ENCODE measurements at places on chromosomes 5 and 9.

- no peak for DNase-seq
These were observed 1.2 kb downstream of the GRIN3A start for GRCh38 chr9:101737165-101737704.

DNA sequence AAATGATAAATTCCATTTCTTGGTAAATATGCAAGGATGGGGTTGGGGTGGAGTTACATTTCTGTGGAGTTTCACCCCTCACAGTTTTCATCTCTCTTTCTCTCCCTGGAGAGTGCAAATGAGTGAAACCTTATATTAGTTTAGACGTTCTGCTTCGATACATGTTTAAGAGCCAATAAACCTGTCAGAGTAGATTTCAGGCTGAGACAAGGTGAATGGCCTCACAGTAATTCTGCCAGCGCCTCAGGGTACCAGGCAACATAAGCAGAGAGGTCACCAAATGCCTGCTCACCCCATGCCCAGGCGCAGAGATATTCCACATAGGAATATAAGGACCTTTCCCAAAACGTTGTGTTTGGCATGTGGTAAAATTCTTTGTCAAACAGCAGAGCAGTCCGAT is 154.9 kb upstream of the VLDLR start:
- DNase-seq = no peak

DNA sequence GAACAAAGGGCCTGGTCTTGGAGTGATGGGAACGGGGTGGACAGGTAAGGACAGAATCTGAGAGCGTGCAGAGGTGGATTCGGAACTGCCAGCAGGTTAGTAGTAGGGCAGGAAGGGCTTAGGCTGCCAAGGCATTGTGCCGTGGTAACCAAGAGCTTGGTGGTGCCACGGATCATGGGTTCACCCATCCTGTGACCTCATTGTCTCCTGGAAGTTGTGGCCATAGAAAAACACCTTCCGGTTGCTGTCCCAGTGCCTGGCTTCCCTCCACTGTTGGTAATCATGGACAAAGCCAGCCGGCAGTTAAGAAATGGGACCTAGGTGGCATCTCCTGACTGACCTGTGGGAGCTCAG is 42.5 kb upstream of the CFAP157 start:
- no peak for DNase-seq

- DNase-seq = no peak
These were observed 74.9 kb upstream of the CACNA1B start for GRCh38 chr9:137802521-137803243.

GRCh38 chr5:63655043-63655442 is 307.2 kb downstream of the HTR1A start:
- DNase-seq = no peak

- no peak for DNase-seq
These were observed 107.3 kb upstream of the PRRC1 start for GRCh38 chr5:127409921-127410675.

DNA sequence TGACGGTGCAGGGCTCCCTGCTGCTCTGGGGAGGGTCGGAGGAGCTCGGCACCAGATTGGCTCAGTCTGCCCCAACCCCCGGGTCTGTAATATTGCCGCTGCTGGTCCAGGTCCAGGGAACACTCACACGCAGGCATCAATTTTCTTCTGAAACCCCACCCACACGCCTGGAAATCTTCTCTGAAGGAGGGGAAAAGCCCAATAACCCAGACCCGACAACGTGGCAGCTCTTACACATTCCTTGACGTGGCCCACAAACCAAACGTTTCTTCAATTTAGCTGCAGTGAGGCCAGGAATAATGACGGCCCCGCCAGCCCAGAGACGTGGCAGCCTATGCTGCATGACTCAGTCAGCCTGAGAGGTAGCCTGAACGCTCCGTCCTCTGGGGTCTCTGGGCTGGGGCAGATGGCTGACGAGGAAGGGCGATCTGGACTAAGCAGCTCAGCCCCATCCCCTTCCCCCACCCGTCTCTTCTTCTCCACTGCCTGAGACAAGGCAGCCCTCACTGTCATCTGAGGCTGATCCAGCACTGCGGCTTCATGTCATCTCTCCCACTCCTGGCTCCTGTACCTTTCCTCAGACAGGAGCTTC is 9.9 kb upstream of the SPARC start:
- DNase-seq = peak; percentile 100

DNA sequence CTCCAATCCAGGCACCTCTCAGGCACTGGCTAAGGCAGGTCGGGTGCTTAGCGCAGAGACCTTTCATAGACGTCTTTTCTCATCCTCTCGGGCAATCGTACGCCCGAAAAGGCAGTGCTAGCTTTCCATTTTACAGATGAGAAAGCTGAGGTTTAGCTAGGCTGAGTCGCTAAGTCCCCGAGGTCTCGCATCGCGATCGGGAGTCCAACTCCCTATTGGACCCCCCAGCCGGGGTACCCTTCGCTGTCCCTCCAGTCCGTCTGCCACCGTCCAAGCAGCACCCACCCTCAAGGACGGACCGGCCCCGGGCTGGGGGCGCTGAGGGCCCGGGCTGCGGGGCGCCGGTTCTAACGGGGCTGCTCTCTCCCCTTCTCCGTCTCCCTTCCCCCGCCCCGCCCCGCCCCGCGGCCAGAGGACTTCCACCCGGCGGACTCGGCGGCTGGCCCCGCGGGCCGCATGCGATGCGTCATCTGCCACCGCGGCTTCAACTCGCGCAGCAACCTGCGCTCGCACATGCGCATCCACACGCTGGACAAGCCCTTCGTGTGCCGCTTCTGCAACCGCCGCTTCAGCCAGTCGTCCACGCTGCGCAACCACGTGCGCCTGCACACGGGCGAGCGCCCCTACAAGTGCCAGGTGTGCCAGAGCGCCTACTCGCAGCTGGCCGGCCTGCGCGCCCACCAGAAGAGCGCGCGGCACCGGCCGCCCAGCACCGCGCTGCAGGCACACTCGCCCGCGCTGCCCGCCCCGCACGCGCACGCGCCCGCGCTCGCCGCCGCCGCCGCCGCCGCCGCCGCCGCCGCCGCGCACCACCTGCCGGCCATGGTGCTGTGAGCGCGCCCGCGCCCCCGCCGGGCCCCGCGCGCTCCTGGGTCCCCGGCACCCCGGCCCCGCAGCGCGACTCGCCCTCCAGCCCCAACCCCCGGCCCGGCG is 12.5 kb upstream of the EXOSC2 start:
- DNase-seq = peak; percentile 77

- DNase-seq = no peak
These were observed 214.9 kb downstream of the MCTP1 start for GRCh38 chr5:95069948-95070347.

DNA sequence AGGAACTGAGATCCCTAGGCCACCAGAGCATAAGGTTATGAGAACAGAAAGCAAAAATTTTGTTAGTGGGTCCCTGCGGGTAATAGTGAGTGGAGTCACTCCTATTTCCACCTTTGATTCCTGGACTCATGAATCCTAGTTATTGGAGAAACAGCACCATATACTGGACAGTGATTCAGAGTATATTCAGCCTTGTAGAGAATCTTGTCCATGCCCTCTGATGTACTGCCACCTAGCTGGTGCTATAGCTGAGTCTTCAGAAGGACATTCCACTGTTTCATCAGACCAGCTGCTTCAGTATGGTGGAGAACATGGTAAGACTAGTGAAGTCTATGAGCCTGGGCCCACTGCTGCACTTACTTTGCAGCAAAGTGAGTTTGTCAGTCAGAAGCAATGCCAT is 25.0 kb upstream of the ITGA2 start:
- DNase-seq = no peak

DNA sequence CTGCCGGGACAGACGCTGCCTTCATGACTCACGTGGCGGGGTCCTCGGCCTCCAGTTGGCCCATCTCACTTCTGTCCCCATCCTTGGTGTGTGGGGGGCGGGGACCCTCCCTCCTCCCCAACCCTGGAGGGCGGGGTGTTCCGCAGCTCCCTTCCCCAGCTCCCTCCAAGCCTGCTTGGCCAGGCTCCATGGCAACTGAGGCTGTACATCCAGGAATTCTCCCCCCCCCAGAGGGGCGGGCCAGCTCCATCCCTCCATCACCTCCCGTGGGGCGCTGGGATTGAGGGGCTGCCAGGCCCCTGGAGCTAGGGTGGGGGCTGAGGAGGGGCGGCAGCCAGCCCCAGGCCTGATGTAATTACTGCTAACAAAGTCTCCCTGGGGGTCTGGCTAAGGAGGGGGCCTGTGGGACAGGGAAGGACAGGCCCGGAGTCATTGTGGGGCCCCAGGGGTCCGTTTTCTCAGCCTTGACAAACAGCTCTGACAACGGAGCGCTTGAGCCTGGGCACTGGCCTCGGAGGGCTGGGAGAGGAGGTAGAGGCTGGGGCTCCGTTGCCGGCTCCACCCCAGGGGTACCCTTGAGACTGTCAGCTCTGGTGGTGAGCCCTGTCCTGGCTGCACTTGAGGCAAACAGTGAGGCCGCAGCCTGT is 8.0 kb downstream of the DIPK1B start:
- DNase-seq = peak; percentile 39
